ENCODE measurements at places on chromosomes 6 and 20. TPM values are rescaled to one million over a fixed set of nuclear protein-coding genes. Genes with fewer than 3 reads are reported as not detected.

The MRAP2 gene
- total RNA-seq = 6.2 TPM

The ENPP1 gene
- total RNA-seq = 0.47 TPM

The TCP11 gene
- total RNA-seq = 0.31 TPM

The DOK5 gene
- total RNA-seq = 350 TPM

The SEL1L2 gene
- total RNA-seq = 0.62 TPM

The ZNF311 gene
- 8.9 TPM for total RNA-seq

Data from occipital lobe (tissue), 3 donors.